ENCODE measurements at places on chromosomes 12 and 14.

DNA sequence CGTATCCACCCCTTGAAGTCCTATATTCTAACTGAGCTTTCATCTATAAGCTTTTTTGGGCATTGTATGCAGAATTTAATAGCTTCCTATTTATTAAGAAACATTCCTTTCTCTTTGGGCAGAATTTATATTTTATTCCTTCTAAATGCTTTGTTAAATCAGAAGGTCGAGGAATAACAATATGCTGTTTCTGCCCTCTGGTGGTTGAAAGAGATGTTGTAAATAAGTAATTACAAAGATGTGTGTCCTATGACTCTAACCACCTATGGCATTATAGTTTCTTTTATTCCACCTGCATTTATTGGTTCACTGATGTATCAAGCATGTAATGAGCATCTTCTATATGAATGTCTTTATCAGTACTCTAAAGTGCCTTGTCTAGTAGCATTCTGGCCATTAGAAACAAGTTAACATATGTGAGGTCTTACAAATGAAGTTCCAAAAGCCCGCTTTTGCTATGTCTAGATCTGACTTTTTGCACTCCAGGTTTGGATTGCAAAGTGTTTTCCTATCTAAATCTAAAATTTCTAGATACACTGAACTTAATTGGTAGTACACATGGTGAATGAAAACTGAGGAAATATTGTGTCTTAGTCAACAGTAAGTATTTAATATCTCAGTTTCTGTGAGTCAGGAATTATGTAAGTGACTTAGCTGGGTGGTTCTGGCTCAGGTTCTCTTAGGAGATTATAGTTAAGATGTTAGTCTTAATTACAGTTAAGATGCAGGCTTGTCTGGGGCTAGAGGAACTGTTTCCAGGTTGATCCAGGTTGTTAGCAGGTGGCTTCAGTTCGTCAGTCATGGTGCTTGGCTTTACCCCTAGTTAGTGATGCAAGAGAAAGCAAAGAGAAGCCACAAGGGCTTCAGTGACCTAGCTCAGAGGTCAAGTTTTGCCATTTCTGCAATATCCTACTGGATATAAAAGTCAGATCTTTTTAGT, 57.5 kb downstream of the PLEKHA5 start:
- peaks cover 26% of the 10 kb centered on the region for H3K4me1 ChIP-seq
- H3K4me3 ChIP-seq: no peak overlapping the region
- H3K27ac ChIP-seq: no peak overlapping the region
- no peaks in the 10 kb centered on the region for H3K36me3 ChIP-seq
- peak; percentile 36 for DNase-seq

DNA sequence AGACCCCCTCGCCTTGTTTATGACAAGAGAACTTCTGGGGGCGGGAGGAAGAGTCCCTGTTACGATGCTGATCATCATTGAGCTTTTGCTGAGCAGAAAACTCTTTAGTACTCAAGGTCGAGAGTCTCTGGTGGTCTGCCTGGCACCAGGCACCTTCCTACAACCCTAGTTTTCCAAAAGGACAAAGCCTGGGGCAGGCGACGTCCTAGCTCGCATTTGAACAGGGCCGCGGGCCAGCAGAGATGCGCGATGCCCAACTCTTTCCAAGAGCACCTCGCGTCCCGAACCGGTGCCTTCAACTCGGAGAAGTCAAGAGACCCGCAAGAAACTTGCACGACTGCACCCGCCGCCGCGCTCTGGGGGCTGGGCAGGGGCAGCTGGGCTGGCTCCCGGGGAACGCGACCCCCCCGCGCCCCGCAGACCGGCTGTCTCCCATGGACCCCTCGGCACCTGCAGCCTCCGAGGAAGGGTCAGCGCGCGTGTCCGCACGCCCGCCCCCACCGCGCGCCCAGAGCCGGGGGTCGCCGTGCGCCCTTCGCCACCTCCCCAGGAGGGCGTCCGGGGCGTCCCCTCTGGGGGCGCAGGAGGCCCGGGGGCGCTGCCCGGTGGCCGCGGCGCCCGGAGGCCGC, 377 bp upstream of the BCL7A start:
- no peaks in the 10 kb centered on the region for H3K27me3 ChIP-seq
- DNase-seq: no peak
- H3K36me3 ChIP-seq: no peaks in the 10 kb centered on the region

DNA sequence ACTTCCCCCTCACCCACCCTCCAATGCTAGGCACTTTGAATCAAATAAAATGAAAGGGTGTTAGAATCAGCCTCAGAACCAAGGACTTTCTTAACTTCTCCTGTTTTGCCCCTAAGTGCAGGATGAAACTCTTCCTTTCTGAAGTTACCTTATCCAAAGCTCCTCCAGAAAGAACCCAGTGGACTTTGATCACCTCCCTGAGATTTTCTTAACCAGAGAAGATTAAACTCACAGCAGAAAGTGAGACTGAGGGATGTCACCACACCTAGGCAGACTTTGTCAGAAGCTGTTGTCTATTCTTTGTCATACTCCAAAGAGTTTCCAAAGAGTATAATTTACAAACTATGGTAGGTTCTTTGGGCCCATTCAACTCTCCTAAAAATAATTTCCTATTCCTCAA, 14.2 kb upstream of the RNASE3 start:
- H3K4me3 ChIP-seq: no peak overlapping the region
- no peaks in the 10 kb centered on the region for H3K36me3 ChIP-seq
- H3K27me3 ChIP-seq: no peaks in the 10 kb centered on the region
- H3K4me1 ChIP-seq: peaks cover 3% of the 10 kb centered on the region
- DNase-seq: no peak

DNA sequence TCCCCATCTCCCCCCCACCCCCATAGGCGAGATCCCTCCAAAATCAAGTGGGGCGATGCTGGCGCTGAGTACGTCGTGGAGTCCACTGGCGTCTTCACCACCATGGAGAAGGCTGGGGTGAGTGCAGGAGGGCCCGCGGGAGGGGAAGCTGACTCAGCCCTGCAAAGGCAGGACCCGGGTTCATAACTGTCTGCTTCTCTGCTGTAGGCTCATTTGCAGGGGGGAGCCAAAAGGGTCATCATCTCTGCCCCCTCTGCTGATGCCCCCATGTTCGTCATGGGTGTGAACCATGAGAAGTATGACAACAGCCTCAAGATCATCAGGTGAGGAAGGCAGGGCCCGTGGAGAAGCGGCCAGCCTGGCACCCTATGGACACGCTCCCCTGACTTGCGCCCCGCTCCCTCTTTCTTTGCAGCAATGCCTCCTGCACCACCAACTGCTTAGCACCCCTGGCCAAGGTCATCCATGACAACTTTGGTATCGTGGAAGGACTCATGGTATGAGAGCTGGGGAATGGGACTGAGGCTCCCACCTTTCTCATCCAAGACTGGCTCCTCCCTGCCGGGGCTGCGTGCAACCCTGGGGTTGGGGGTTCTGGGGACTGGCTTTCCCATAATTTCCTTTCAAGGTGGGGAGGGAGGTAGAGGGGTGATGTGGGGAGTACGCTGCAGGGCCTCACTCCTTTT, 2.7 kb downstream of the GAPDH start:
- H3K36me3 ChIP-seq: peaks cover 29% of the 10 kb centered on the region
- peaks cover 54% of the 10 kb centered on the region for H3K4me1 ChIP-seq
- DNase-seq: no peak
- no peaks in the 10 kb centered on the region for H3K27me3 ChIP-seq
- H3K4me3 ChIP-seq: peak overlapping the region; percentile 95
- H3K27ac ChIP-seq: peak overlapping the region; percentile 94

Data from astrocyte (in vitro differentiated cells and primary cell).